ENCODE measurements at places on chromosomes 4 and X.

DNA sequence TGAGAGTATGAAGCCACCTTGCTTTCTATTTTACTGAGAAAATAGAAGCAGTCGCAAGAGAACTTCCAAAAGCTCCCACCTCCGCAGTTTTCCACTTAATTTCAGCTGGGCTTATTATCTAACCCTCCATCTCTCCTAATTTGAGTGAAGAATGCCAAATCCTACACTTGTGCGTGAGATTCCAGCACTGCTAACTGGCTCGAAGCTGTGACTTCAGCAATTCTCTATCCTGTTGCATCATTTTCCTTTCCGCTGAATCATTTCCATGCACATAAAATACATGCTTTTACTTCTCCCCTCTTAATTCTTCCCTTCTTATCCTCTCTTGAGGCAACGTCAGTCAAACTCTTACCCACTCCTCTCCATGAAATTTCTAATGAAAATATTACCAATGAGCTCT, 189.5 kb downstream of the GASK1B start:
- no peak for DNase-seq

- DNase-seq: no peak
Measured at GRCh38 chr4:81003597-81004111, 26.9 kb upstream of the BMP3 start.

GRCh38 chr4:47213539-47213938, 182.2 kb downstream of the GABRB1 start:
- no peak for DNase-seq

DNA sequence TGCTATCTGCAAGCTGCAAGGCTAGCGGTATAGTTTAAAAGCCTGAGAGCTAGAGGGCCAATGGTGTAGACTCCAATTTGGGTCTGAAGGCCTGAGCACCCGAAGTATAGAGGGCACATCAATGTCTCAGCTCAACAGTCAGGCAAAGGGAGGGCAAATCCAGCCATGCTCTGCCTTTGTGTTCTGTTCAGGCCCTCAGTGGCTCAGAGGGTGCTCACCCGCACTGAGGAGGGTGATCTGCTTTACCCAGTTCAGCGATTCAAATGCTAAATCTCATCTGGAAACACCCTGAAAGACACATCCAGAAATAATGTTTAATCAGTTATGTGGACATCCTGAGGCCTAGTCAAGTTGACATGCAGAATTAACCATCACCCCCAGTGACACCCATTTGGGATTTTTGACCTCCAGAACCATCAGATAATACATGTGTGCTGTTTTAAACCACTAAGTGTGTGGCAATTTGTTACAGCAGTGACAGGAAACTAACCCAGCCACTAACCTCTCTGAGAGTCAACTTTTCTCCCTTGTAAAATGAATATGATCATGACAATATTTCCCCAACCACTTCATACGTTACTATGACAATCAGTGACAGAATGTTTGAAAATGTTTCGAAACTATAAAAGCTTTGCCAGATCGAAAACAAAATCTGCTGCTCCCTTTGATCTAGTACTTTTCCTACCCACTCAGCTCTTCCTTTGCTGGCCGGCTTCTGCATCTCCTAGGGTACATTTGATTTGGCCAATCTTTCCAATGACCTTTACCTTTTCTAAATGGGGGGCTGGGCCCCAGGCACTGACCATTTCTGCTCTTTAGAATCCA, 8.4 kb upstream of the TBL1X start:
- peak; percentile 30 for DNase-seq

- no peak for DNase-seq
Measured at GRCh38 chr4:105236202-105236915, 89.7 kb downstream of the TET2 start.

DNA sequence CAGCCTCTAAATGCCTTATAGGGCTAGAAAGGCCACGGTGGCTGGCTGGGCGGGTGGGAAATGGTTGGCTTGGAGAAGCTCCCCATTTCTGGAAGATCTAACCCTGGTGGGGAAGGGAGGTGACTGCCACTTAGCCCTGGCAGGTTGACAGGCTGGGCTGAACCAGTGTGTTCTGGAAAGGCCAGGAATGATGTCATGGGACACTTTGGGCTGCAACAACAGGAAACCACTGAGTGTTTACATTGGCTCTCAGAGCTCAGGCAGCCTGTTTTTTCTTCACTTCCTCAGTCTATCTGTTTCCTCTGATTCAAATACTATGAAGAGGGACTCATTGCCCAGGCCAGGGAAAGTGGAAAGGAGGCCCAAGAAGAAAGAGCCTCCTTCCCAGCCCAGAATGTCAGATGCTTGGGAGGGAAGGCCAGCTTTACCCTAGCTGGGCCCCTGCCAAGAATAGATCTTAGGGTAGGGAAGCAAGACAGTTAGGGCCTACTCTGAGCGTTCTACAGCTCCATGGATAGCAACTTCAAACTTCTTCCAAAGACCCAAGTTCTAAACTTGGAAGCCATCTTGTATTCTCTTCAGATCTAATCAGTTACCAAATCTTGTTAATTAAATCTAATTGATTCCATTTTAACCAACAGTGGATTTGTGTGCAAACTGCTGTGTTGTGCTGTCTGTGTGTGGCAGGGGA, 65.8 kb upstream of the MSN start:
- peak; percentile 53 for DNase-seq

DNA sequence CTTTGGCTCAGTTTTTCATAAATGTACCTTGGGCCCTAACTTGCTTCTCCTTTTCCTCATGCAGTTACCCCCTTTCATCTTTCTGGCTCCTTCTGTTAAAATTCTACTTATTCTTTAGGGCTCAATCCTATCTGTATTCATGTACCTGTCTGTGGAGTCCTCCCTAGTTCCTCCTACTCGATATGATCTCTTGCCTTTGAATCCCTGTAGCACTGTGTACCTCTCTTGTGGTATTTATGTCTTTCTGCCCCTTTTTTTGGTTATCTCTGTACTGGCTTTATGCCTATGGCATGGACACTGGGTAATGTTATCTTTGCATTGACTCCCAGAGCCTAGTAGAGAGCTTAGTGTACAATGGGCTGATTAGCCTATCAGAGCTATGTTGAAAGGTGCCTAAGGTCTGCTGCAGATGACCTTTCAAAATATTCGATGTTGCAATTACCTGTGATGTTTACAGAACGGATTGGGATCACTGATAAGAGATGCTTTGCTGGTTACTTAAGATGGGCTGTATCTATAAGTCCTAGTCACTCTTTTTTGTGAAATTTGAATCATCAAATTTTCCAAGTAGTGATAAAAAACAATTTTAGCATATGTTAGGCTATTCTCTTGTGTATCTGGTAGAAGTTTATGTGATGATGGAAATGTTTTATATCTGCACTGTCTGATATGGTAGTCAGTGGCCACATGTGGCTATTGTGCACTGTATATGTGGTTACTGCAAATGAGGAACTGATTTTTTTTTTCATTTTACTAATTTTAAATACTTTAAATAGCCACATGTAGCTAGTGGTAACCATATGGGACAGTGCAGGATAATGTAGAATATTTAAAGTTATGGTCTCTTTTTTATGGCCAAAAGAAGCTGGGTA, 33.5 kb downstream of the TMEM164 start:
- DNase-seq: no peak

DNA sequence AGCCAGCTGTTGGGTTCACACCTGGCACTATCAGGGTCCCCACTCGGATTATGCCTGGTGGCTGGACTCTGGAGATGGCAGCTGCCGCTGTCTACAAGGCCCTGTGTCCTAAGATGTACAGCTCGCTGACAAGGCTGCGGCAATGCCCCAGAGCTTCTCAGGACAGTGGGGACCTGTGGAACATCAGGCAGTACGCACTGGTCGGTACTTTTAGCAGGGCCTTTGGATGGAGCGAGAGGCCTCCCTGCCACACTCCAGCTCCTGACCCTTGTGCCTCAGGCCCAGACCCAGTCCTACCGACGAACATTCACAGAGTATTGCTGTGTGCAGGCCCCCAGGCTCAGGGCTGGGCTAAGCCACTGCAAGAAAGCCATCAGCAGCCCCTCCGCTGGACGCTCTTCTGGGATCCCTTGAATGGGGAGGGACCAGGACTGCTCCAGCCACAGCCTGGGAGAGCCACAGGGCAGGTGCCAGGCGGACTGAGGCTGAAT, 45.7 kb upstream of the HMX1 start:
- DNase-seq: no peak

GRCh38 chrX:142977128-142977914, 48.4 kb upstream of the SPANXN4 start:
- no peak for DNase-seq

- DNase-seq: no peak
Measured at GRCh38 chr4:16161851-16162408, 64.3 kb downstream of the TAPT1 start.

DNA sequence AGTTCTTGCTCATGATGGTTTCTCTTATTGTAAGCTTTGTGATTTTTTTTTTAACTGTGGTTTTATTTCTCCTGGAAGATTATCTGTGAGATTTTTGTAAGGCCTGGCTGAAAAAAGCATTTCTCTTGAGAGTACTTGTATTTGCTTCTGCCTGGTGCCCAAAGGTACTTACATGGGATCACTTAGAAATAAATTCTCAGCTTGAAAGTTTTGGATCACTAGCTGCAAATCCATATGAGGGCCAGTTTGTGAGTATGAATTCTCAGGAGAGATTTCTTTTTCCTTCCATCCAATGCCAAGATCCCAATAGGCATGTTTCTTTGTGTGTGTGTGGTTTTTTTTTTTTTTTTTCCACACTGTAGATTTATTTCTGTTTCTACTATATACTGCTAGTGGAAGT, 1884.7 kb upstream of the PCDH7 start:
- no peak for DNase-seq

DNA sequence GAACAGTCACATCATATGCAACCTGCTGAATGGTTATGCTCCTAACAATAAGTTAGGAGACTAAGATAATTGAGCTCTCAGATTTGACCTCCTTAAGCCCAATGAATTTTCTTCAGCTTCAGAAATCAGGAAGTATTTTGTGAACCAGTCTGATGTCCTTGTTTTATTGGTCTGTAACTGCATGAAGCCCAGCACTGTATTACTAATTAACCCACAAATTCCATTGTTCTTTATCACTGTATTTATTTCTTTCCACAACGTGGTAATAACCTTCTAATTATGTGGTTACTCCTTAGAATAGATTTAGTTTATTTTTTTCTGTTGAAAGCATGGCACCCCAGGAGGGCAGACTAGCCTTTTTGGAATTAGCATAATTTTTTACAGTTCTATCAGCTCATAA, 3.9 kb upstream of the MFAP3L start:
- DNase-seq: no peak

- no peak for DNase-seq
Measured at GRCh38 chrX:102767287-102767686, 46.7 kb downstream of the GPRASP3 start.

- DNase-seq: no peak
Measured at GRCh38 chrX:99752776-99753175, 657.3 kb downstream of the PCDH19 start.

GRCh38 chr4:99856166-99856565, 38.1 kb downstream of the LAMTOR3 start:
- DNase-seq: peak; percentile 30

DNA sequence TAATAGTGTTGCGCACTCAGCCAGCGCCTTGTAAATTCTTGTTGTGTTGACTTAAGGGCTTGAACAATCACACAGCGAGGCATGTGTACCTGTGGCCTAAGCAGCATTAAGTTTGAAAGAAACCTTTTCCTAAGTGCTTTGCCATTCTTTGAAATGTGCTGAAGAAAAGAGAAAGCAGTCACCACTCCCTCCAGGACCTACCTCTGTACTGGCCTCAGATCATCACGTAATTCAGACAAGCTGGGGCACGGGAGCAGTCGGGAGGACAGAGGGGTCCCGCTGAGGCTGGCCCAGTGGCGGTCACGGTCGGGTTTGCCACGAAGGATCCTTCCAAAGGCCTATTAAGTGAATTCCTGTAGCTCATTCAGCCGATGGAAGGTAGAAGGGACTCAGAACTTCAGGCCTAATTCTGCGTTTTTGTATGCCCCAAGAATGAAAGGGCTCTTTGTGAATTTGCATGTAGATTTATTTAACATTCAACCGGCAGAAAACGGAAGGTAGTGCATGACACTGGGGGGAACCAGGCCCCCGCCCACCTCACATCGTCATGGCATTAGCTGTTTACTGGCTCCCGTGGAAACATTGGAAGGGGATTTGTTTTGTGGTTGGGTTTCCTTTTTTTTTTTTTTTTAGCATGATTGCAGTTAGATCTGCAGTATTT, 106.3 kb downstream of the TRAPPC11 start:
- no peak for DNase-seq

GRCh38 chr4:7430368-7430964, 4.3 kb downstream of the PSAPL1 start:
- no peak for DNase-seq

DNA sequence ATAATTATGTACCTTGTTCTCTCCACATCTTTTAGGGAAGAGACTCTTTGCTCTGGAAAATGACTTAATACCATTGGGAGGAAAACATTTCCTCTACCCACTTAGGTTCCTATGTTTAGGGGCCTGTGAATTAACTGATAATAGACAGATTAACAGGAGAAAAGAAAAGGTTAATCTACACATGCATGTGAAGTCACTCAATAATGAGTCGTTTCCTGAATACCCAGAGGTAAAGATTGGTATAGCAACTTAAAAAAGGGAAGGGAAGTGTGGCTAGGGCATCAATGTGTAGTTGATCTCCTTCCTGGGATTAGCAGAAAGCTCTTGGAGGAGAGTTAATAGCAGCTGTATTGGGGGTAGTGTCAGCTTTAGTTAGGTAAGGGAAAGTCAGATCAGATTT, 419.5 kb upstream of the ATOH1 start:
- no peak for DNase-seq

DNA sequence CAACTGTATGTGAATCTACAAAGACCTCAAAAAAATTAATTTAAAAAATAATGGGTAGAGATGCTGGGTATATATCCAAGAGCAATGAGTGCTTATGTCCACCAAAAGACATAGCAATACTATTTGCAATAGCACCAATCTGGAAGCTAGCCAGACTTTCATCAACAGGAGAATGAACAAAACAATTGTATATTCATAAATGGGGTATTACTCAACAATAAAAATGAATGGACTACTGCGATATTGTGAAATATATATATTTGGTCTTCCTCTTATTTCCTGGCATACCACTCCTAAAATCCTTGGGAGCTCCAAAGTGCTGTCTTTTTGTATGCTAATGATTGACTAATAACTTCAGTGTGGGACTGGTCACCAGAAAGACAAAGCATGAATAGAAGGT, 77.5 kb downstream of the MSN start:
- no peak for DNase-seq

GRCh38 chr4:90162566-90162965, 35.4 kb downstream of the CCSER1 start:
- DNase-seq: no peak

GRCh38 chr4:156974264-156974663, 2.7 kb upstream of the PDGFC start:
- no peak for DNase-seq

DNA sequence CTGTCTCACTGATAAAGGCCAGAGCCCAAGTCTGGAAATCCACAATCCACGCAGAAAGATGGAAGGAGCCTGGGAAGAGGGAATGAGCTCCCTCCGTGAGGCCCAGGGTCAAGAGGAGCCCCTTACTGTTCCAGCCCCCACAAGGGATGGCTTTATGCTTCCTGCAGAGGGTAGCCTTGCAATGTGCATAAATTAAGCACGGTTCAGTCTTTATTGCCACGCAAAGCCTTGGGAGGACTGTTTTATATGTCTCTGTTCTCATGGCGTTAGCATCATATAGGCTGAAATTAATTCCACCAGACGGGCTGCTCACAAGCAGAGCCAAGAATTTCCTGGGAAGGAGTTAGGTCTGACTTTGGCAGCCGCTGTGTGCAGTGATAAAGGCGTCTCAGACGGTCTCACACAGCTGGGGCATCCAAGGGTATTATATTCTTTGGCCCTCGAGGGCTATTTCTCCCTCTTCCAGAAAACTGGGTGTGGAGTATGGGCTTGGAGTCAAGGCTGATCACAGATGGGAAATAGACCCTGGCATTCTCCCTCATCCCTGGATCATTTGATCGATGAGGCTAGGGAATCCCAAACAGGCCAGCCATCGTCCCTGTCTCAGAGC, 38.5 kb downstream of the CYTL1 start:
- DNase-seq: no peak
